ENCODE measurements at places on chromosomes 16 and 17.

- DNase-seq: no peak
Measured at GRCh38 chr17:67666710-67667109, 51.0 kb upstream of the NOL11 start.

DNA sequence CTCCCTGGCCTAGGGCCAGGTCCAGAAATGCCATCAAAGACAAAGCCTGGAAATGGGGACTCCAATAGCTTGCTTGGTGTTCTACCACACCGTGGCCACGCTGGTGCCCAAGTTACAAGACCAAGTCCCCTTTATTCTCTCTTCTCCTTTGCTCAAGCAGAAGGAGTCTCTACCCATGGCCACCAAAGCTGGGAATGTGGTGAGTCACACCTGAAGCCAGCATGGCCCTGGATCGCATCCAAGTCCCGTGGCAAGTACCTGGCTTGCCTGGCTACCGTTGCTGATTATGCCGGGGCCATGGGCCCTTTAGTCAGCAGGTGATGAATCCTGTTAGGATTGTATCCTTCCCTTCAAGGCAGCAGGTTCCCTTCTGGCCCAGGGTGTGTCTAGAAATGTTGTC is 260.0 kb downstream of the HAPSTR1 start:
- no peak for DNase-seq

DNA sequence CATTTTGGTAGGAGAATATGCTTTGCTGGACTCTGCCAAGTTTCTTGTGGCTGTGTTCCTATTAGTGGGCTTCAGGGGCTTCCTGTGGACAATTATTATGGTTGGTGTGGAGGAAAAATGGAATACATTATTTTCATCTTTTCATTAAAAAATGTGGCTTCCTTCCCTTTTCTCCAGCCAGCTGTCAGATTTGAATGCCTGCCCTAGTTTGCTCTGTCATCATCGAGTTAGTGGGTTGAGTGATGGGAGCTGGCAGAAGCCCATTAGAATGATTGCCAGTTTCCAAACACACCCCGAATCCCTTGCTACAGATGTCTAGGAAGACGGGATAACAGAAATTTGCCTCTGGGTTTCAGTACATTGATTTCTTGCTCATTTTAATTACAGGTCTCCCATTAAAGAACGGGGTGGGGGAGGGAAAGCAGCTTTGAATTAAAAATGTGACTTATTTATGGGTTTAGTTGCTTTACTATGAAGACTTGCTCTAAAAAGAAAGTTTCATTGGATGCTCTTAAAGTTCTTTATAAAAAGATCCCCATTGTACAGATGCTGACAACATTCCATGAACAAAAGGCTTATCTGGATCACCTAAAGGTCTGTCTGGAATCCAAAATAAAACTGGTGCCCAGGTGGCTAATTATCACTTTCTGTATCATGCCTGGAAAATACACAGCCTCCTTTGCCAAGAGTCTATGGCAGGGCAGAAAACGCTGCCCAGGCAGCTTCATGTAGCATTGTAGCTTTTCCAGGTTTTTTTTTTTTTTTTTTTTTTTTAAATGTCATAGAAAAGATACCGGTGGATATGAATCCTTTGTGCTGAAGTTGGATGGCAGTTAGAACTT is 103.6 kb downstream of the PRKCA start:
- no peak for DNase-seq

DNA sequence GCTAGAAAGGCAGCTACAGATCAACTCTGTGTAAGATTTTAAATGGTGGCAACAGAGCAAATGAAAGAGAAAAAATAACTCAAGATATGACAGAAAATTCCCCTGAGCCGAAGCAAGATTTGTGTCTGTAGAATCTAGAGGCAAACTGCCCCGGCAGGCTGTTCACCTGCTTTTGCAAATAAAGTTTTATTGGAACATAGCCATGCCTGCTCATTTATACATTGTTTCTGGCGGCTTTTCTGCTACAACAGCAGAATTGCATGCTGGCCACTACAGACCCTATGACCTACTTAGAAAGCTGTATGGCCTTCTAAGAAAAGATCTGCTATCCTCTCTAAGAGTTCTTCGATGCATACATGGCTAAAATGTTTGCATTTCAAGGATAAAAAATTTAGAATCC is 119.5 kb downstream of the SALL1 start:
- no peak for DNase-seq

DNA sequence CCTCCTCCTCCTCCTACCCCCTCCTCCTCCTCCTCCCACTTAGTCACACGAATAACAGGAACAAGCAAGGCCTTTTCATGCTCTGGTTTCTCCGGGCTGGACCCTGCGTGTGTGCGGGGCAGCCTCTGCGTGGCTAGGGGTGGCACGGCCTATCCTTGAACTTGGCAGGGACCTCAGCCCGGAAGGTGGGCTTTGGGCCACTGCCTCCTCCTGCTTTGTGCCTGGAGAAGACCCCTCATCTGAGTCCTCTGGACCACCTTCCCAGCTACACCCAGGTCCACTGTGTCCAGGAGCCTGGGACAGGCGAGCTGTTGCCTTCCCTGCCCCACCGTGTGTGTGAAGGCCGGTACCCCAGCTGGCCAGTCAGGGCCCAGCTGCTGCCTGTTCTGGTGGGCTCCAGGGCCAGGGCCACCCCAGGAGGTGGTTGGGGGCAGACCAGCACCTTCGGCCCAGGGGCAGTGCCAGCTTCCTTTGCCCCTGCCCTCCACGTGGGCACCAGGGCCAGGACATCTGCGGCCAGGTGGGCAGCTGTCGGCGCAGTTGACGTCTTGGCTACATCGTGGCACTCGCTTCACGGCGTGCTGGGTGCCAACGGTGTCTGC is 35.4 kb downstream of the GINS2 start:
- no peak for DNase-seq

DNA sequence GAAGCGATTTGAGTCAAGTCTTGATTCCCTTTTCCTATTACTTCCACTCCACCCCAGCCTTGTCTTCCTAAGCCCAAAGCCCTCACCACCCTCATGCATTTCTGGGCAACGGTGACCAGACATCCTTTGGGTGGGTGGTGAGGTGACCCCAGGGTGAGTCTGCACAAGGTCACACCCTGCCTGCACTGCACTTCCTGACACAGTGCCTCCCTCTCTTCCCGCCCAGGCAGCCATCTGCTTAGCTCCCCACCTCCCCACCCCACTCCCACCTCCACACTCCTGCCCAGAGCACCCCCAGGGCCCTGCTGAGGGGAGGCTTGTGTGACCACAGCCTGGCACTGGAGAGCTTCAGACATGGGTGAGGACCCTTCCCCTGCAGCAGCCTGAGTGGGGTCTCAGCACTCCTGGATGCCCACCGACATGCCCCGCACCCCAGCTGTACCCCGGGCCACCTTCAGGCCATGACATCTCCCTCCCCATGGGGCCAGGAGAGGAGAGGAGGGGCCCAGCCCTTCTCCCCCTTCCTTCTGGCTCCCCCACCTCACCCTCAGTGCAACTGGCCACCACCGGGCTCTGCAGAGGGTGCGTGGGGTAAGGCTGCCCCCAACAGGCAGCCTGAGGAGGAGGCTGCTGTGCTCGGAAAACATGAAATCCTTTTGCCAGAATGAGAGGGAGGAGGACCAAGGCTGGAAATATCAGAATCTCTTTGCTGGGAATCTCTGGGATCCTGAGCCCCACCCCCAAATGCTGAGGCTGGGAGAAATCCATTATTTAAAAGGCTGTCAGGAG is 68.6 kb downstream of the CCT6B start:
- no peak for DNase-seq
